Non-pigmented ciliary epithelial cell (primary cell): ENCODE measurements at places on chromosomes 12 and 14.

DNA sequence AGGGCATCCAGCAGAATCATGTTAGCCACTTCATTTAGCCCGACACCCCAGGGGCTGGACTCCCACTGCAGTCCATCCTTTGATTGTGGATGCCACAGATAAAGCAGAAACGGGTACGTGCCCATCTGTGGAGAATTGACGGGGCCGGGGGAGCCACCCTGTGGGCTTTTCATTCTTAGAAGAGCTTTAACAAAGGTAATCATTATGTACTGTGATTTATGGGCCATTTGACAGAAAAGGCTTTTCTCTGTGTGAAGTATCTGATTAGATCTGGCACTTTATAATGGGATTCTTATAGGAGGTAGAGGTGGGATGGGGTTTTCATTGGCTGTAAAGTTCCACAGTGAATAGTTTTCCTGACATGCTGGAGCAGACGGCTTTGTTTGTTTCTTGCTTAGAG, 40.4 kb downstream of the AACS start:
- DNase-seq = no peak

DNA sequence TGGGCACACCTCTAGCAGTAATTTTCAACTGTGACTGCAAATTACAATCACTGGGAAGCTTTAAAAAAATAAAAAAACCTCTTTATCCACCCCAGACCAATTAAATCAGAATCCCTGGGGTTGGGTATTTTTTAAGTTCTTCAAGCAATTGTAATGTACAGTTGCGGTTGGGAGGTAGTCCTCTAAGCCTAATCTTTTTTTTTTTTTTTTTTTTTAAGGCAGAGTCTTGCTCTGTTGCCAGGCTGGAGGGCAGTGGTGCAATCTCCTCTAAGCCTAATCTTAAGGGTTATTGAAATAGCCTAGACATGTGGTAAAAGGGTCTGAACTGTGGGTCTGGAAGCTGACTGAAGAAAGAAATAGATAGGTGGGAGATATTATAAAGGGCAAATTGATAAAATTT, 230.5 kb downstream of the AKAP6 start:
- no peak for DNase-seq

- peak; percentile 85 for DNase-seq
Measured at GRCh38 chr14:102795060-102795925, 18.0 kb downstream of the TRAF3 start.

DNA sequence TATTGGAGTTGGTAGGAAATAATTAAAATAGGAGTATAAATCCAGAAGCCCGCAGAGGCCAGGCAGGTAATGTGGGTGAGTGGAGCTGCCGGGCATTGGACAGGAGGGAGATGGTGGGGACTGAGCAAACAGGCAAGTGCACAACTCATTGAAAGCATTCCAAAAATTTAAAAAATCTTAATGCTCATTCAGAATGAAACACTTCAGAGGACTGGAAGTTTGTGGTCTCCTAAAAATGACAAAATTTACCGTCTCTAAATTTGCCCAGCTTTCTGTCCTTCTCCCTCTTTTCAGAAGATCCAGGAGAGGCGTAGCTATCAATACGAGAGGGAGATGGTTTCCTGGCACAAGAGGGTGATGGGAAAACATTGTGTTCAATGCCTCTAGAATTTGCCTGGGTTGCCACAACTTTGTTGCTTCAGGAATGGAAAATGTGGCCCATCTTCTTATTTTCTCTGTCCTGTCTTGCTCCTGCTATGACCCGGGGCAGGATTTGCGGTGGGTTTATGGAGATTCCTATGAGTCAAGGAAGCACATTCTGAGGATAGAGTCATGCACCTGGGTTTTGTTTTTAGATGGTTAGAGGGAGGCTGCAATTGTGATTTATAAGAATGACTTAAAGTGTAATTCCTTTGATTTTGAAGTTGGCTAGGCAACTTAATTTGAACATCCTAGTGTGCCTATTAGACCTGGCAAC, 72.2 kb downstream of the BORCS5 start:
- DNase-seq = no peak

GRCh38 chr14:101719708-101720107, 41.8 kb upstream of the PPP2R5C start:
- no peak for DNase-seq

DNA sequence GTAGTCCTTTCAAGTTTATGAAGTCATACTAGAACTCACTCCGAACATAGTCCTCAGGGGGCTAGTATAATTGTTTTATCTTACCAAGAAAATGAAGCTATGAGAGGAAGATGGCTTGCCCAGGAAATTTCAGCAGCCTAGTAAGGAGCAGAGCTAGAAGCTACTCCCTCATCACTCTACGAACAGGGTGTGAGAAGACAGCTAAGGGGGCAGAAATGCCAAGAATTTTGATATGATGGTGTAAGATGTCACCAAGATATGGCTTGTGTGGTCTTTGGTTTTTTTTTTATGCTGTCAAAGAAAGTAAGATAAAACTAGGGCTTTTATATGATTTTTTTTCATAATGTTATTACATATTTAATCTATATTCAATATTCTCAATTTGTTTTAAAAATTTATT, 47.6 kb downstream of the PRICKLE1 start:
- no peak for DNase-seq

GRCh38 chr12:54984658-54985376, at the start of gene TESPA1:
Gene TESPA1 (minus strand): TSS chr12:54984762. CDS start chr12:54974562, 10,200 bp downstream.
- no peak for DNase-seq

GRCh38 chr14:68111097-68111852, 291.7 kb downstream of the RAD51B start:
- no peak for DNase-seq

DNA sequence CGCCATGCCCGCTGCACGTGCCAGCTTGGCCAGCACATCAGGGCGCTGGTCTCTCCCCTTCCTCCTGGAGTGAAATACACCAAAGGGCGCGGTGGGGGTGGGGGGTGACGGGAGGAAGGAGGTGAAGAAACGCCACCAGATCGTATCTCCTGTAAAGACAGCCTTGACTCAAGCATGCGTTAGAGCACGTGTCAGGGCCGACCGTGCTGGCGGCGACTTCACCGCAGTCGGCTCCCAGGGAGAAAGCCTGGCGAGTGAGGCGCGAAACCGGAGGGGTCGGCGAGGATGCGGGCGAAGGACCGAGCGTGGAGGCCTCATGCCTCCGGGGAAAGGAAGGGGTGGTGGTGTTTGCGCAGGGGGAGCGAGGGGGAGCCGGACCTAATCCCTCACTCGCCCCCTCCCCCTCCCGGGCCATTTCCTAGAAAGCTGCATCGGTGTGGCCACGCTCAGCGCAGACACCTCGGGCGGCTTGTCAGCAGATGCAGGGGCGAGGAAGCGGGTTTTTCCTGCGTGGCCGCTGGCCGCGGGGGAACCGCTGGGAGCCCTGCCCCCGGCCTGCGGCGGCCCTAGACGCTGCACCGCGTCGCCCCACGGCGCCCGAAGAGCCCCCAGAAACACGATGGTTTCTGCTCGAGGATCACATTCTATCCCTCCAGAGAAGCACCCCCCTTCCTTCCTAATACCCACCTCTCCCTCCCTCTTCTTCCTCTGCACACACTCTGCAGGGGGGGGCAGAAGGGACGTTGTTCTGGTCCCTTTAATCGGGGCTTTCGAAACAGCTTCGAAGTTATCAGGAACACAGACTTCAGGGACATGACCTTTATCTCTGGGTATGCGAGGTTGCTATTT, 914 bp upstream of the CCND2 start:
- no peak for DNase-seq

GRCh38 chr12:96497855-96498254, 8.5 kb downstream of the CFAP54 start:
- DNase-seq = no peak

- DNase-seq = no peak
Measured at GRCh38 chr12:12159988-12160387, 89.2 kb downstream of the BCL2L14 start.

DNA sequence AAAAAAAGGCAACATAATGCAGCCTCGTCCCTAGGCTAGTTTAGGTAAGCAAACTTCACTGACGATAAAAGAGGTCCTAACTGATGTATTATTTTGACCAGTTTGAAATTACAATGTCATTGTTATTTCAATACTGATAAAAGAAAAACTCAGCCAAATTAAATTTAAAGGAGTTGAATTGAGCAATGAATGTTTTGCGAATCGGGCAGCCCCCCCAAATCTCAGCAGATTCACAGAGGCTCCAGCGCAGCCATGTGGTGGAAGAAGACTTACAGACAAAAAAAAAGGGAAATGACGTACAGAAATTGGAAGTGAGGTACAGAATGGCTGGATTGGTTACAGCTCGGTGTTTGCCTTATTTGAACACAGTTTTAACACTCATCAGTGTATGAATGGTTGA, 8.2 kb upstream of the LDHB start:
- DNase-seq = no peak

GRCh38 chr14:97328743-97329142, 531.6 kb downstream of the VRK1 start:
- DNase-seq = no peak

DNA sequence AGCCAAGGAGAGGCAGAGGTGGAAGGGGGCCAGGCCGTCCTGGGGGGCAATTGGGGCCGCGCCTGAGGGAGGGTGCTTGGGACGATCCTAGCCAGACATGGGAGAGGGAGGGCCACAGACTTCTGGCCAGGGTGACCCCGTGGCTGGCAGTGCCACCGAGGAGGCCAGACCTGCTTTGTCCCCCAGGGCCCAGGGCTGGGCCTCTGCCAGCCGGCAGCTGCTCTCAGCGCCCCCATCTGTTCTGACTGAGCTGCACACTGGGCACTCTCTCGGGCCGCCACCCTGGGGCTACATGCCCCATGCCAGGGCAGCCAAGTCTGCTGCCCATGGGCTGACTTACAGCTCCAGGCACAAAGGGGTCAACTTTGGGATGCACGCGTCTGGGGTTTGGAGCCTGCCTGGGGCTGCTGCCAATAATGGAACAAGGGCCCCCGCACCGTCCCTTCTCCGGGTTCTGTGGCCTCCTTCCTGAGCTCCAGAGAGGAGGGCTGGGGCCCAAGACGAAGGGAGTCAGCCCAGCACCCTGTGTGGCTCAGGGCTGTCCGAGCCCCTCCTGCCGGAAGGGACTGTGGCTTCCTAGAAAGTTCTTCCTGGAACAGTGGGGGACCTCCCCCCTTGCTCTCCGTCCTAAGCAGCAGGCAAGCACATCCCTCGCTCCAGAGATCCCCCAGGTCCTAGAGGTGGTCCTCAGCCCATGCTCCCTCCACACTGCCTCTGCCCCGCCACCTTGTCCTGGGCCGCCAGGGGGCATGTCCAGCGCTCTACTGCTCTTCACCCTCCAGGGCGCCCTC, 1.1 kb downstream of the ADSS1 start:
- no peak for DNase-seq

DNA sequence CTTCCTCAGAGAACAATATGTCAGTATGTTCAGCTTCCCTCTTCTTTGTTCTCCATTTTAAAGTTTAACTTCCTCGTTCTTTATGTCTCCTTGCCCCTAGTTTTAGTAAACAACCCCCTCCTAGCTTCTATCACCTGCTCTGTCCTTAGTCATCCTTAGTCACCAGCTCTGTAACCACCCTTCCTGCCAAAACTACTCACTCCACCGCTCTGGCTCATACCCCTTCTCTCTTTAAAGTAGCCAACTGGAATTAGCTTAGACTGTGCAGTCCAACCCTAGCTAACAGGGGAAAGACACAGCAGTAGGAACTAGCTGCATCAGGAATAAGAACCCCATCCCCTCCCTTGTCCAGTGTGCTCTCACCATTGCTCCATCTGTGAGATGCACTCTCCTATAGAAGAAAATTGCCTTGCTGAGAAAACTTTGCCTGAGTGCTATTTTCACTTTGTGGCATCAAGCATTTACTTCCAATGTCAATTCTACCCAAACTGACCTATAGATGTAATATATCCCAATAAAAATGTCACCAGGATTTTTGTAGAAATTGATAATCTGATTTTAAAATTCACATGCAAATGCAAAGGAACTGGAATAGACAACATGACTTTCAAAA, 603.2 kb downstream of the C12orf50 start:
- no peak for DNase-seq

GRCh38 chr14:76576047-76576741, 185.1 kb upstream of the VASH1 start:
- no peak for DNase-seq

GRCh38 chr12:132067182-132067581, 76.9 kb downstream of the DDX51 start:
- no peak for DNase-seq

- peak; percentile 37 for DNase-seq
Measured at GRCh38 chr14:64841121-64841651, 38.5 kb downstream of the SPTB start.

DNA sequence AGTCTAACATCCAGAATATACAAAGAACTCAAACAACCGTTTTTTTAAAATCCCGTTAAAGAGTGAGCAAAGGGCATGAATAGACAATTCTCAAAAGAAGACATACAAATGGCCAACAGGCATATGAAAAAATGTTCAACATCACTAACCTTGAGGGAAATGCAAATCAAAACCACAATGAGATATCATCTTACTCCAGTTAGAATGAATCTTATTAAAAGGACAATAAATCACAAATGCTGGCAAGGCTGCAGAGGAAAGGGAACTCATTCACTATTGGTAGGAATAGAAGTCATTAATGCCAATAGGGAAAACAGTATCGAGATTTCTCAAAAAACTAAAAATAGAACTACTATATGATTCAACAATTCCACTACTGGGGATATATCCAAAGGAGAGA, 520.1 kb downstream of the RMST start:
- no peak for DNase-seq

DNA sequence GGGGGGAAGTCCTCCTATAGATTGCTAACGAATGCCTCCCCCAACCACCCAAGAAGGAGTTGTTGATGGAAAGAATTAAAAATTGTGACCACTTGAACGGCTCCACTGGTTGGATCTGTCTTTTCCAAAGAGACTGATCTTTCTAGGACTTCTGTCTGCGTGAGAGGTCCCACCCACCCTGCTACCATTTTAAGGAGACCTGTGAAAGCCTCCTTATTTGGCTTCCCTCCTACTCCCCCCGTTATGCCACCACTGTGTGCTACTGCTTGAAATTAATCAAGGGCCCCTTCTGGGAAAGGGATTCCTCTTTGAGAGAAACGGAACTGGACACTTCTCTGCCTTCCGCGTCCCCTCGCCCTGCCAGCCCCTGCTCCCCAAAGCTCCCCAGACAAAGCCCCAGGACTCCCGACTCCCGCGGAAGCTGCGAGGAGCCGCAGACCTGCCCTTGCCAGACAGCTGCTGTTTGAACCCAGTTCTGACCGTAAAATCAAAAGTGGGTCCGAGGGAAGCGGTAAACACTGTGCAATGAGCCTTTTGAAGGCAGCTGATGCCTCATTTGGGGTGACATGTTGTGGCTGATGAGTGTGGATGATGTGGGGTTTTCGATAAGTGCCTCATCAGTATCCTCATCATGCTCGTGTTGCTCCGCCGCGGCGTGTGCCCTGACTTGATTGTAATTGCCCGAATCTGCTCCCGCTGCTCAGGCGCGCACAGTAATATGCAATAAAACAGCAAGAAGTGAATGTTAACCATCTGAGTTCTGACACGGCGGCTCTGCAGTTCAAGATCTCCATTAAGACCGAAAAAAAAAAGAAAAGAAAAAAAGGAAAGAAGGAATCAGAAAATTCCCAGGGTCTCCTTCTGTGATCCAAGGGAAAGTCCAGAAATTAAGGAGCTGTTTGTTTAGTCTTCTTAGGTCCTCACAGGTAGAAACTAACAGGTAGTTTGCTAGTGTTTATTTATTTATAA, 48.2 kb downstream of the MBIP start:
- DNase-seq = no peak
